Stimulated activated CD8-positive, alpha-beta memory T cell treated with anti-CD3 and anti-CD28 coated beads, Interleukin-4, amount 100 ng/mL, for 24 hours (primary cell): ENCODE measurements at places on chromosomes 1 and 21.

DNA sequence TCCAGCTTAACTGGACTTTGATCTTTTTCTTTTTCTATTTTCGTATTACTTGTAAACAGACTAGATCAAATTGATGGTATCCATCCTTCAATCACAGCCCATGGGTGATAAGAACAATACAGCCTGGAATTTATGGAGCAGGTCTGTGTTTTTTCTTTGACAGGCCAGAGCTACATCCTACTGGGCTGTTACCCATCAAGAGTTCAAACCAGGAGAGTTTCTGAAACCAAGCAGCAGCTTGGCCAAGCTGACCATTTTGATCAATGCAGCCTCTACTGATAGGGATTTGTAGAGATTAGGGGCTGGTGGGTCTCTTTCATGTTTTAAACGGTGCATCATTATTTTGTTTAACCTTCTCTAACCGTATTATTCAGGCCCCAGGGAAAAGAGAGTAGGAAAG is 24.3 kb upstream of the CCDC190 start:
- no peak for DNase-seq

DNA sequence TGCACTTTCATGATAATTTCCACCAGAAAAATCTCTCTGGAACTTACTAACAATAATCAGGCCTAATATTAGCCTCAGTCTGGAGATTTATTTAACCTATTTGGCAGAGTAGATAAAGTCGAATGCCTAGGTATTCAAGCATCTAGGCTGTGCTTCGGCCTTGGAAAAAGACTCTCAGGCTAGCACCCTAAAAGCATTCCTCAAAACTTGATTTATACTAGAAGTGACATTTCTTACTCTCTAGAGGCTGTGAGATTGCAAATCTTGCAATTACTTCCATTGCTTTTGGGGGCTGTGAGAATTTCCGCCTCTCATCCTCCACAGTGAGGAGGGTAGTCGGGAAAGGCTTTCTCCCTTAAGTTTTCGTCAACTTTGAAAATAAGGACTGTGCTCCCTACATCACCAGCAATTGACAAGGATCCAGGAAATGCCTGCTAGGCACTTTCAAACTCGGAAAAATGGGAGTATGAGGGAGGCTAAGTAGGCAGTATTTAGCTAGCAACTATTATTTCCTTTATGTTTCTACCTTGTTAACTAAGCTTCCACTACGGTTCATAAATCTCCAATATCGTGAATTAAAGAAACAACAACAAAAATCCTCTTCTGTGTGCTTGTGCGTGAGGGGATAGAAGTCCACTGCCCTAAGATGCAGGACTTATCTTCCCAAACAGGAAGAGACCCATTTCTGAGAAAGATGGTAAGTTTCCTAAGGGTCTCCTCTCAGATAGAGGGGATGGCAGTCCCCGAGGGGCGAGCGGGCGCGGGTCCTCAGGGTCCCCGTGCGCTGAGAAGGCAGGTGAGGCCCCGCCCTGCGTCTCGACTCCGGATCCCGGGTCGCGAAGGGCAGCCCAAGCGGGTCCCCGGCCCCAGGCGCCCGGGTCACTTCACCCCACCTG is 1.1 kb upstream of the LMO4 start:
- no peak for DNase-seq

- no peak for DNase-seq
Observed at GRCh38 chr1:84442256-84442655, 36.8 kb upstream of the RPF1 start.

DNA sequence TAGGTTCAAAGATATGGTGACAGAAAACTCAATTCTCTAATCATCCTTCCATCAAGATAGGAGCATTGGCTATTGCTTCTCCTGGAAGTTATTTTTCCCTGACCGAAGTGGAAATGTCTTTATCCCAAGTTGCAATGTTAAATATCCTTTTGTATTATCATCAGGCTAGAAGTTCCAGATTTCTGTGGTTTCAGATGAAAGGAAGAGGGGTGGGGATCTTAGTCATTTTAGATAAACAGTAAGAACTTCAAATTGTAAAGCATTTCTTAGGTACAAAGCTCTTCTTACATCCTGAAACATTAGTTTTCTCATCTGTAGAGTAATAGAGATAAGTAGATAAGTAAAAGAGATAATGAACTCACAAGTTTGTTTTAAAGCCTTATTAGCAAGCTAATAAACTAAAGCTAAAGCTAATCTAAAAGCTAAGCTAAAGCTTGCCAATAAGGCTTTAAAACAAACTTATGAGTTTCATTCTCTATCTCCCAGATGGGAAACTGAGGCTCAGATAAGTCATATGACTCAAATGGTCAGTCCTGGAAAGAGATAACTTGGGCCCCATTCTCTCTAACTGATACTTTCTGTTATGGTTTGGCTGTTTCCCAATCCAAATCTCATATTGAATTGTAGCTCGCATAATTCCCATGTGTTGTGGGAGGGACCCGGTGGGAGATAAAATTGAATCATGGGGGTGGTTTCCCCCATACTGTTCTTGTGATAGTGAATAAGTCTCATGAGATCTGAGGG is 99.2 kb upstream of the KCNK2 start:
- no peak for DNase-seq

DNA sequence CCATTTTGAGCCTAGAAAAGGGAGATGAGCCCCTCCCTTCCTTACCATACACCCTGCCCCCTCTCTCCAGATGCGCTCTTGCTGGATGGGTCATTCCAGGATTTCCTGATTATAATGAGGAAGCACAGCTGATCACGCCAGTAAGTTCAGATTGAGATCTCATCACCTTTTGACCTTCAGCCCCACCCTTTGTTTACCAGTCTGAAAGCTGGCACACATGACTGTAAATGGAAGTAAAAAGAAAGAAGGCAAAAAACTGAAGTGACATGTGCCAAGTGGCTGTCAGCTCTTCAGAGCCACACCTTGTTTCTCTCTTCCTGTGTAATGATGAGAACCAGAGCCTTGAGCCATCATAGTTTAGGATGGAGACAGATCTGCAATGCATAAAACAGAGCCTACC is 27.9 kb downstream of the S1PR1 start:
- DNase-seq, result no peak

GRCh38 chr1:65514041-65514440 is 93.6 kb downstream of the LEPR start:
- DNase-seq, result no peak

GRCh38 chr1:184283999-184284398 is 102.8 kb upstream of the C1orf21 start:
- DNase-seq, result no peak

- DNase-seq, result no peak
Observed at GRCh38 chr1:94121411-94121821, 468 bp upstream of the ABCA4 start.

DNA sequence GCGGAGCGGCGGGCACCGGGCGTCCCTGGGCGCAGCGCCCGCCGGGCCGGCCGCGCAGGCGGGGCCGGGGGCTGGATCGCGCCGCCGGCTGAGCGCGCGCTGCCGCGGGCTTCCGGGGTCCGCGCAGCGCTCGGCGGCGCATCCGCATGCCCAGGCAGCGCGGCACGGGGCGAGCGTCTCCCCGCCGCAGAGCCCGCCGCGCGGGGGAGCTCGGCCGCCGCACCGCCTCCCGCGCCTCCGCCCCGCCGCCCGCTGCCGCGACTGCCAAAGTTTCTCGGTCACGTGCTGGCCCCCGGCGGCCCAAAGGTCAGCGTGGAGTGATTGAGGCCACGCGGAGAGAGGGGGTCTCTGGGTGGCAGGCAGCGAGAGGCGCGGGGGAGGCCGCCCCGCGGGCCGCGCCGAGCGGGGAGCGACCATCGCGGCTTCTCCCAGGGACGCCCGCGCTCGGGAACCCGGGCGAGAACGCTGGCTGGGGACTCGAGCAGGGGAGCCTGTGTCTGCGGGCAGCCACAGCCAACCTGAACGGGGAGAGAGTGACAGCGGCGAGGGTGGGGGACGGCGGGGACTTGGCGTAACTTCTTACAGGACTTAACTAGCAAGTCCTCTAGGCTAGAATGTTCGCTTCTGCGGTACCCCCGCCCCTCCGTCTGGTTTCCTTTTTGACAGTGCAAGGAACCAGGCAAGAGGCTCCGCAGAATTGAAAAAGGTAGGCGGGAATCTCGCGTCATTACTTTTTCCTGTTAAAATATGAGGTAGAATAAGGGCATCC is at the start of gene ILDR2:
ILDR2 (minus strand) TSS at position 180 of the 769 bp plus-strand sequence. CDS start 272 bp downstream, outside the sequence.
- DNase-seq, result peak; percentile 59

- no peak for DNase-seq
Observed at GRCh38 chr21:34335316-34335715, 28.5 kb upstream of the KCNE2 start.

GRCh38 chr1:112988367-112988766 is 32.4 kb upstream of the SLC16A1 start:
- no peak for DNase-seq

- DNase-seq, result peak; percentile 15
Observed at GRCh38 chr1:51234721-51235425, 1.2 kb upstream of the RNF11 start.

DNA sequence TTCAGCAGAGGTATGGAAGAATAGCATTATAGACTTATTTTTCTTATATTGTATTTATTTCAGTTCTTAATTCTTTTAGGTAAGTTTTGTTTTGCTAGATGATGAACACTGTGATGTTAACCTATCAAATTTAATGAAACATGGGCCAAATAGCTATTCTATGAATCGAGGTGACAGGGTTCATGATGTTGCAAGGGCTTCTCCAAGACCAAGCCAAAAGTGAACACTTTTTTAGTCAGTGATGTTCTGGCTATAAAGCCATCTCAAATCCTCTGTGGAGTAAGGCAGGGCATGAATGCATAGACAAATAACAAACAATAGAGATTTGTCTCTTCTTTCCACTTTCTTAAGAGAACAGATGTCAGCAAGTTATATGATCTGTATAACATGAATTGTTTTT is 26.7 kb downstream of the C1orf146 start:
- DNase-seq, result no peak

GRCh38 chr1:201912832-201913231 is 24.1 kb downstream of the SHISA4 start:
- no peak for DNase-seq

DNA sequence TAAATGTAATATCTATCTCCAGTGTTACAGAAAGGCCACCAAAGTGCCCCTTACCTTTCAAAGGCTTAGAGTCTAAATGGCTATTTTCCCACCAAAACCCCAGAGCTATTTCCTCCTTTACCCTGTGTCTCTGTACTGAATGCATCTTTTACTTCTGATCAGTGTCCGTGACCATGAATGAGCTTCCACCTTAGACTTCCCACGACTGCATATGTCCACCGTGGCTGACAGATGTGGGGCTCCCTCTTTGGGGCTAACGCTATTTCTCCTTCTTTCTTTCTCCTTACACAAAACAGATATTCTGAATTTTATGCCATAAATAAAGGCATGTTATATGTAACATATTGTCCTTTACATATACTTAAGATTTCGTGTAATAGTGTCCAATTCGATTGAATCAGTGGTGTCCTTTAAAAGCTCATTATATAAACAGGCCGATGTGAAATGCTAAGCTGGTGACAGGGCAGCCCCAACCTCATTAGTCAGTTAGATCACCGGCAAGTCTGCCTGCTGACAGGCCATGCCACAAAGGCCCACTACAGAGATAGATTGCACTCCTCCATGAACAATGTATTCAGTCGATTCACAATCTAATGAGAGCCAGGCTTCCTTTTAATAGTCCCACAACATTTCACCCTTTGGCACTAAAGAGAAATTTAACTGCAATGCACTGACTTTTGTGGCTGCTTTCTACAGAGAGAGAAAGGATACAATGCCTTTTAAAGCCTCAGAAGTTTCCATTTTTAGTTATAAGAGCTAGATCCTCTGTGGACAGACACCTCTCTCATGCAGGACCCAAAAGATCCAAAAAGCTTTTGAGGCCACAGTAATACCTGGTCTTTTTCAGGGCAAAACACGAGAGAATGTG is 297.9 kb downstream of the PCP4 start:
- DNase-seq, result no peak

- DNase-seq, result no peak
Observed at GRCh38 chr21:41055266-41055665, 112.7 kb upstream of the BACE2 start.

GRCh38 chr1:59699227-59699847 is 115.4 kb upstream of the HOOK1 start:
- no peak for DNase-seq

GRCh38 chr1:101474039-101474665 is 237.3 kb downstream of the S1PR1 start:
- no peak for DNase-seq

GRCh38 chr1:109923131-109923945 is 12.7 kb downstream of the CSF1 start:
- DNase-seq, result no peak
